ENCODE measurements at places on chromosomes 2 and 18.

DNA sequence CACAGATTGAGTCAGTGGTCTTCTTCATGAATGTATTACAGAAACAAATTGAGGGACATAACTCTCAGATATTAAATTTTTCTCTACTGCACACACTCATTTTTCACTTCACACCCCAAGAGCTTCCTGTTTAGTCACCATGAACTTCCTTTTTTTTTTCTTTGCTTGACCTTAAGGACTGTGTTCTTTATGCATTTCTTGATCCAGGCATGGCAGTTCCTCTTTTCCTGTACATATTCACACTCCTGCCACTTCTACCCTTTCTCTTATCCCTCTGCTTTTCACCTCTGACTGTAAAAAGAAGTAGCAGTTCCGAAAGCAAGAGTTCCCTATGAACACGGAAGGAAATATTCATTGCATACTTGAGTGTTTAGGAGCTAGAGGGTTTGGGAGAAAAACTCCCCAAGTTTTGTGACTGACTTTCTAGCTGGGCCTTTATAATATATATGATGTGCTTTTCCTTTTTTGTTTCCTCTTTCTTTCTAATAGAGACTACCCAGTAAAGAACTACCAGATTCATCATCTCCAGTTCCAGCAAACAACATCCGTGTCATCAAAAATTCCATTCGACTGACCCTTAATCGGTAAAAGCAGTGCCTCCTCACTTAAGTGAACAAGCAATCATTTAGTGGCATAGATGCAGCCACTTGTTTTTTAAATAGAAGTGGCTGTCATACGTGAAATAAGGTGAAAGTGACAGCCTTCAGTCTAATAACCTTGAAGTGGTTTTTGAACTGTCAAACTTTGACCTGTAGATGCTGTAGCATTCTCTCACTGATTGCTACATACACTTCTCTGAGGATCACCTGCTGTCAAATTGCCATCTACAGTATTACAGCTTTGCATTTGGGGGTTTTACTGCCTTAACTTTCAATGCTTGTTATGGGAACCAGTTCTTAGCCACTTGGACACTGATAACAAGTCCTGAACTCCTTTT is 40.8 kb downstream of the PAPOLG start:
- DNase-seq = no peak

GRCh38 chr18:27349284-27349882 is 164.3 kb upstream of the CHST9 start:
- DNase-seq = no peak

- DNase-seq = no peak
Observed at GRCh38 chr2:110746586-110747521, 14.5 kb downstream of the ACOXL start.

GRCh38 chr2:112301973-112302372 is 26.6 kb downstream of the ZC3H6 start:
- DNase-seq = no peak

GRCh38 chr18:77990131-77990530 is 740.5 kb downstream of the GALR1 start:
- no peak for DNase-seq

GRCh38 chr2:15300624-15301573 is 260.2 kb downstream of the NBAS start:
- no peak for DNase-seq

- no peak for DNase-seq
Observed at GRCh38 chr18:37872562-37872961, 307.0 kb upstream of the CELF4 start.

- DNase-seq = no peak
Observed at GRCh38 chr2:26229595-26229994, 14.8 kb downstream of the HADHA start.

GRCh38 chr2:170122883-170123547 is 54.9 kb upstream of the MYO3B start:
- no peak for DNase-seq

GRCh38 chr2:239738159-239738558 is 287.0 kb downstream of the NDUFA10 start:
- DNase-seq = no peak

GRCh38 chr18:76720683-76721082 is 101.7 kb upstream of the ZNF236 start:
- DNase-seq = no peak

- no peak for DNase-seq
Observed at GRCh38 chr2:204437408-204437807, 107.9 kb upstream of the PARD3B start.

DNA sequence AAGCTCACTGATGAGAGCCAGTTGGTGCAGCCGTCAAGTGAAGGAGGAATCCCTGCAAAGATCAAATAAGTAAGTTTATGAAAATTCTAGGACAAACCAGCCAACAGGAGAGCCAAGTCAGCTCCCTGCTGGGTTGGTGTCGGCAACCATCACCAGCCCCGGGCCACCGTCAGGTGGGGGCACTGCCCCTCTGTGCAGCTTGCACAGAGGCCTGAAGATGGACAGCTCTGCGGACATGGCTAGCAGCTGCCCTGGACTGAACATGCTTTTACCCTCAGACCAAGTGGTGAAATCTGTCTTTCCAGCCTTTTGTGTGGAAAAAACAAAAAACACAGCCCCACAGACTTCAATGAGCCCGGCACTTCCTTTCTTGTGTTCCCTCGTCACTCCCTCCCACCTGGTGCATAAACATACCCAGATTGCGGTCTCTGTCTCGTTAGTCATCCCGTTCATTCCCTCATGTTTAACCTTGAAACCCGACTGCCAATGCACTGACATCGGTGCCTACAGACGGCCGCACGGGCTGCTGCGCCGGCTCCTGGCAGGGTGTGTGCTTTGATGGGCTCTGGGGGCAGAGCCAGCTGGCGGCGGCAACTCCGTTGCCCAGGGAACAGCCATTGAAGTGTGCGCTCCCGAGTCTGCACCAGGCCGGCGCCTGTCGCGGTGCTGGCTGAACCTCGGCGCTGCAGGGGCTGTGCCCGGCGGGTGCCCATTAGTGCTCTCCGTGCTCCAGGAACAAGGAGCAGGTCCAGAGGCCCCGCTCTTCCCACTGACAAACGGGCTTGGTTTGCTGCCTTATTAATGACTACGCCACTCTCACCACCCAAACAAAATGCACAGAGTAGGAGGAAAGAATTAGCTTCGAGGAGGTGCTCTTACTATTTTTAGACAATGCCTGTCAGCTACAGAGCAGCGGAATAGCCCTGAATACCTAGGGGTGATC is 95.3 kb downstream of the EIPR1 start:
- DNase-seq = no peak

DNA sequence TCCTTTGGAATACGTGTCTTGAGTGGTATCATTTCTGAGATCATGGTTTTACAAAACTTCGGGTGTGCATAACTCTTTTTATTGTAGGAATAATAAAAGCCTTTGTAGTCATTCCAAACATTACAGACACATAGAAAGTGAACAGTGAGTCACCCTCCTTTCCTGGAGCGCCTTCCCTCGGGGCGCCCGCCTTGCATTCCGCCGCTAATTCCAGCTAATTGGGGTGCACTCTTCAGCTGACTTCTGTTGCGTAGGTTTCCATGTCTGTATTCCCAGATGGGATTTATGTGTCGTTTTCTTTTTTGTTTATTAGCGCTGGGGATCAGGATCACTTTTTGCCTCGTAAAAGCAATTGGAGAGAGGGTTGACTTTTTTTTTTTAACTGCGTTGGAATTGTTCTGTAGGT is 18.7 kb downstream of the SH3BP4 start:
- DNase-seq = no peak

GRCh38 chr18:68676913-68677312 is 38.0 kb downstream of the TMX3 start:
- no peak for DNase-seq

DNA sequence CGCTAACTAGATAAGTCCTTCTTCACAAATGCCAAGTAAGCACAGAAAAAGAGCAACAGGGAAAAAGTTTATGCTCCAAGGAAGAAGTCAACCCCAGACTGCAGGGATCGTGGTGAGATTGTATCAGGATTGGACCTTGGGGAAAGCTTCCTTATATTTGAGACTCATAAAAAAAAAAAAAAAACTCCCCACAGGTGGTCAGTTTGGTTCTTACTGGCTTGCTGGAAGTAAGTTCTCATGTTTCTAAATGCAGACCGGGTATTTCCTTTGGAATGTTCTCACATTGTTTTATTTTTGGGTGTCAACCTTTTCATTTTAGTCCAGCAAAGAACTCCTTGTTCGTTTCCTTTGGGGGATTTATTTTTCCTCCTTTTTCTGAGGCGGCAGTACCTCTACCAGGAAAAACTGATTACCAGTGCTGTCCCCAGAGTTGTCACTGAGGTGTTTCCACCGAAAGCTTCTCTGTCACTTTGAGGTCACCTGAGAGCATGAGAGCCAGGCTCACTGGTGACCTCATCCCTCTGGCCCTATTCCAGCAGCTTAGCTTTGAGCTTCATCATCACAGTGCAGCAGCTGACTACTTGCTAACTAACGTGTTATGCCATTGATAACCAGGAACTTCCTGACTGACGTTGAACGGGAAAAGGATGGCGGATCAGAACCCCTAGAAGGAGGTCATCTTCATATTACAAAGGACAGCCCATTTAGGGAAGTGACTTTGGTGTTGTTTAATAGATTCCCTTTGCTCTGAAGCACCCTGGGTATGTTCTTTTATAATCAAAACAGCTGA is 16.8 kb upstream of the ATP8B1 start:
- no peak for DNase-seq

- no peak for DNase-seq
Observed at GRCh38 chr2:205563646-205564045, 118.7 kb upstream of the NRP2 start.

DNA sequence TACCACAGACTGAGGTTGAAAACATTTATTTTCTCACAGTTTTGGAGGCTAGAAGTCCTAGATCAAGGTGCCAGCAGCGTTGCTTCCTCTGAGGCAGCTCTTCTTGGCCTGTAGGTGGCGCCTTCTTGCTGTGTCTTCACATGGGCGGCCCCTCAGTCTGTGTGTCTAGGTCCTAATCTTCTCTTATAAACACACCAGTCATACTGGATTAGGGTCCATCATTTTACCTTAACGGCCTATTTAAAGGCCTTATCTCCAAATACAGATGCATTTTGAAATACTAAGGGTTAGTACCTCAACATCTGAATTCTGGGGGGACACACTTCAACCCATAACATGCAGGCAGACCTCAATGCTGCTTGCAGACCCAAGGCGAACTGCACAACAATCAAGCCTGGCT is 4.4 kb upstream of the RMC1 start:
- DNase-seq = no peak

DNA sequence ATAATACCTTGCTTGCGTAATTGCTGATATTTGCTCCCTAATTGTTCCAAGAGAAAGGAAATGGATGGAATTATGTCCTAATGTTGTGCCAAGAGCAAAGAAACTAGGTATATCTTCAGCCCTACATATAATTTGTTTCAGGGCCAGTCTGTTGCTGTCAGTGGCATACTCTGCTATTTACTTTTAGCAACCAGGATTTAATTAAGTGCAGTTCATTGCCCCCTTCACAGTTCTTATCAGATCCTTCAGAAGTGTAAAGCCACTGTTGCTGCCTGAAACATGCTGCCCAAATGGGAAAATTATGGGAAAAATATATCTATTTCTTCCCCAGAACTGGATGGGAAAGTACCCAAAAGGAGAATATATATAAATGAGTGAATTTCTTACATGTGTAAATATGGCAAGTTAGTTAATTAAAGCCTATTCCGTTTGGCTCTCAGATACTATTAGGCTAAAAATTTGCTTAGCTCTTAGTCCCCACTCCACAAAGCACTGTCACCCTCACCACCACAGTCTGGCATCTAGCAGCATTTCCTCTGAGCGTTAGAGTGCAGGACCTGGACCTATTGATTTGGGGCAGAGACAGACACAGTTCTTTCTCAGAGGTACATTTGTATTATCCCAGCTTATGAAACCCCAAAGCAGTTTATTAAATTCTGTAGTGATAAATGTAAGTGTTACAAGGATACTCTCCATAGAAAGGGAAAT is 72.8 kb upstream of the DTNA start:
- no peak for DNase-seq

GRCh38 chr18:210733-211132 is 52.4 kb downstream of the USP14 start:
- no peak for DNase-seq
